Activated CD8-positive, alpha-beta T cell treated with anti-CD3 and anti-CD28 coated beads for 36 hours (primary cell): ENCODE measurements at places on chromosomes 4 and X. TPM values are rescaled to one million over a fixed set of nuclear protein-coding genes. Genes with fewer than 3 reads are reported as not detected.

The CXorf49 gene
- total RNA-seq = not detected

The FDCSP gene
- total RNA-seq = not detected

The DUSP9 gene
- not detected for total RNA-seq

GRCh38 chr4:109576462-109576861, 16.4 kb downstream of the MCUB start:
- H3K27me3 ChIP-seq = no peaks in the 10 kb centered on the region
- H3K4me1 ChIP-seq = peaks cover 50% of the 10 kb centered on the region
- peaks cover 34% of the 10 kb centered on the region for H3K36me3 ChIP-seq
- no peak overlapping the region for H3K4me3 ChIP-seq
- no peak for DNase-seq

DNA sequence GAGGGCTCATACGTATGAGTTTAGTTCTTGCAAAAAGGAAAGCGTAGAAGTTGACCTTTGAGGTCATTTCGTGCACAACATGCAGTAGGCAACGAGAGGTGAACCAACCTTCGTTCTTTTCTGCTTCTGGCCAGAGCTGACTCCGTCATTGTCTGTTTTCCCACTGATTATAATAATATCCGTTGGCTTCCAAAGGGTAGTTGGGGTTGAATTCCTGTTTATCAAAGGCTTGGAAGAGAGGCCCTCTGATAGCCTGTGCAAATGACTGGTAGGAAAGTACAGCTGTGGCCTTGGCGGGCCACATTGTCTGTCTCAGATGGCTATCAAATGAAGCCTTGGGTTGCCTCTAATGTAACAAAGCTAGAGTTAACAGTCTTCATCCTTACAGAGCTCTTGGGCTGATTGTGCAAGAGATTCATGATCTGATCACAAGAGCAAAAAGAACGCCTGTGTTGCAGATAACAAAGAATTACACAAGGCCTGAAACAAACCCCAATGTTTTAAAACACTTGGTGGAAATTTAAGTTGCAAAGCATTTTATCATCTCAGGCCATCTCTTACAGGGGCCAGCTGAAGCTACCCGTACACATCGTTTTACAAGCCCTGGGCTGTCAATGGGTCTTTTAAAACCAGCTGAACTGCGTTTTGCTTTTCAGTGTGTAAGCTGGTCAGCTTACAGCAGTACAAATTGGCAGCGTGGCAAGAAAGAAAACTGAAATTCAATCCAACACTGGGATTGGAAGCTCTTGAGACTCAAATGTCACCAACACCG, 46.1 kb upstream of the FAM9C start:
- H3K27me3 ChIP-seq = no peaks in the 10 kb centered on the region
- peak; percentile 46 for DNase-seq
- H3K36me3 ChIP-seq = peaks cover 1% of the 10 kb centered on the region
- peaks cover 81% of the 10 kb centered on the region for H3K4me1 ChIP-seq
- H3K27ac ChIP-seq = peak overlapping the region; percentile 97

DNA sequence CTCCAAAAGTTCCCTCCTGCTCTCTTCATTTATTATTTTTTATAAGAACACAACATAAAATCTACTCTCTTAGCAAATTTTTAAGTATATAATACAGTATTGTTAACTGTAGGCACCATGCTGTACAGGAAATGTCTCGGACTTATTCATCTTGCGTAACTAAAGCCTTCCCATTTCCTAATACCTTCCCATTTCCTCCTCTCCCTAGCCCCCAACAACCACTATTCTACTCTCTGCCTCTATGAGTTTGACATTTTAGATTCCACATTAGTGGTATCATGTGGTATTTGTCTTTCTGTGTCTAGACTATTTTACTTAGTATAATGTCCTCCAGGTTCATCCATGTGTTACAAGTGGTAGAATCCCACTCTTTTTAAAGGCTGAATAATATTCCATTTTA, 15.8 kb upstream of the SYTL4 start:
- H3K27ac ChIP-seq = no peak overlapping the region
- H3K36me3 ChIP-seq = no peaks in the 10 kb centered on the region
- H3K4me1 ChIP-seq = no peaks in the 10 kb centered on the region
- H3K4me3 ChIP-seq = no peak overlapping the region
- no peak for DNase-seq
- H3K27me3 ChIP-seq = peaks cover 7% of the 10 kb centered on the region
